Dermis blood vessel endothelial cell (primary cell): ENCODE measurements at places on chromosomes 5 and 9.

- no peak for DNase-seq
Observed at GRCh38 chr5:115817386-115817785, 927 bp upstream of the CDO1 start.

- no peak for DNase-seq
Observed at GRCh38 chr9:35515766-35516165, 25.9 kb downstream of the RUSC2 start.

- DNase-seq, result peak; percentile 94
Observed at GRCh38 chr5:672329-673160, 20.6 kb downstream of the TPPP start.

DNA sequence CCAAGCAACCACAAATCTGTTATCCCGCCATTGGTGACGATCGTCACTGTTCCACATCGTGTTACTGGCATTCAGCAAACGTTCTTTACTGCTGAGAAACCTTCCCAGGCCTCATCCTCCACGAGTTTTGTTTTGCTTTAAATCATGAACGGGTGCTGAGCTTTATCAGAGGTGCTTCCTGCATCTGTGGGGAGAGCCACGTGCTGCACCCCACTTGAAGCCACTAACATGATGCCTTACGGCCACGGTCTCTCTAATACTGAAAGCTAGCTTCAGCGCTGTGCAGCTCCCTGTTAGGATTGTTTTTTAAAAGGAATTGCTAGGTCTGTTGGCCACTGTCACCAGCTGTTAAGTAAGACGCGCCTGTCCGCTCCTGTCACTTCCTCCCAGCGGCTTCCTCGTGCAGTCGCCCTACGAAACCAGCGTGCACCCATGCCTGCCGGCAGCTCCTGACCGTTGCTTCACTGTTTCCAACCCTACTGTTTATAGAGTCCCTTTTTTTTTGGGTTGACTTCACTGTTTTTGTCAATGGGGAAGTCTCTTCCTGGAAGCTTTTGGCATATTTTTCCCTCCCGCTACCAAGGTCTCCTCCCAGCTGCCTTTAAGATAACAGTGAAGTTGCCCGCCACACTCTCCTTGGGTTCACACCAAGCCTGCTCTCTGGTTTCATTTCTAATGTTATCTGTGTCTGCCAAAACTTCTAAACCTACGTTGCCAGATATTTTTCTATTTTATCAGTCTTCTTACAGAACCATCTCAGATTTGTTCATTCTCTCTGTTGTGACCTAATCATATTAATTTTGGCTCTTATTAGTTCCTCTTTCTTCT lies 20.3 kb downstream of the LPCAT1 start:
- DNase-seq, result no peak

- no peak for DNase-seq
Observed at GRCh38 chr9:129637102-129637501, 4.8 kb downstream of the ASB6 start.

GRCh38 chr9:76162751-76163500 lies 231.3 kb downstream of the RFK start:
- DNase-seq, result no peak

DNA sequence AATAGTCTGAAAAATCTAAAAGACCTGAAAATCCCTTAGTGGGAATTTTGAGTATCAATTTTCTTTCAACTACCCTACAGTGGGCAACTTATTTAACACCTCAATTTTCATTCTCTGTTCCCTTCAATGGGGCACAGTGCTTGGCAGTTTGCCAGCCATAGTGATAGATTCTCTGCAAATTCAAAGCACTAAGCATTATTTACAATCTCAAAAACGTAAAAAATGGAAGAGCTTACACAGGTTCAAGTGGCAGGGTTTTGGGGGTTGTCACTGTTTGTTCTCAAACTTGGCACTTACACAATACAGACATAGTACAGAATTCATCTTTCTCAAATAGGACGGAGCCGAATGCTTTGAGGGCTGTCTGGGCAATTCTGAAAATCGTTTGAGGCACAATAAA lies 515.0 kb downstream of the EFNA5 start:
- DNase-seq, result no peak

GRCh38 chr9:85511746-85512145 lies 230.0 kb downstream of the AGTPBP1 start:
- no peak for DNase-seq

DNA sequence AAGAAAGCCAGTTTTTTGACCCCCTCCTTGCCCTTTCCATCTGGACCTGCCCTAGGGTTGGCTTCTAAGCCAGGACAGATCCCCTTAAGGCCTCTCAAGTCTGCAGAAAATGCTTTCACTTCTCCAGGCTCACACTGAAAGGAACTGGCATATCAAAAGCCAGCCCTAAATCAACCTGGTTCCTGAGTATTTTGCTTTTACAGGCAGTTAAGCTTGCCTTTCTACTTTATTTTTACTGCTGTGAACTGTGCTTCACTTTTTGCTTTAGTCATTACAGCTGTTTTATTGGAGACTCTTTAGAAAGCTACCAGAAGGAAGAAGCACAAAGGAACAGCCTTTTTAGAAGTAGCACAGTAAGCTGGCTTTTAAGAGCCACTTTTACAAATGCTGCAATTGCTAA lies 5.0 kb downstream of the TARS1 start:
- DNase-seq, result no peak

DNA sequence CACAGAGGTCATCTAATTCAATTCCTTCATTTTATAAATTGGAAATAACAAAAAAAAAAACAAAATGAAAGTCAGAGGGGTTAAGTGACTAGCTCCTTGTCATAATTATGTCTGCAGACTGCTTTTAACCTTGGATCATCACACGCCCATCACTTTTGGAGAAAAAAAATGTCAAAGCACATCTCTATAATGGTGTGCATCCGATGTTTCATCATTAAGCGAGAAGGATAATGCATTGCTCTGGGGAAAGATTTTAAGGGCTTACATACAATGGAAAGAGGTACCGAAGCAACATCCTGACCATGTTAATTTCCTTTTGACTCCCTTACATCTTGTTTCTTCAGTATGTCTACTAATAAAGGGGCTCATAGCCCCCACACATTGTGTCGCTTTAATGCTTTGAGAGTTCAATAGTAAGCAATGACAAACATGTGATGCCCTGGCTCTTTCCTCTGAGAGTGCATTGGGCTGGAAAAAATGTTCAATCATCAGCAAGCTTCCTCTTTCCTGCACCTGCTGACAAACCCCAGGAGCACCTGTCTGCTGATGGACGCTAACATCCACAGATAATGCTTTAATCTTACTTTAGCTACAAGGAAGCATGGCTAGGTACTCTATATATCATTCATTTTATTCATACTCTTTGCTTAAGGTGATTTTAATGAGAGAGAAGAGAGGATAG lies 242.2 kb downstream of the SMARCA2 start:
- no peak for DNase-seq

DNA sequence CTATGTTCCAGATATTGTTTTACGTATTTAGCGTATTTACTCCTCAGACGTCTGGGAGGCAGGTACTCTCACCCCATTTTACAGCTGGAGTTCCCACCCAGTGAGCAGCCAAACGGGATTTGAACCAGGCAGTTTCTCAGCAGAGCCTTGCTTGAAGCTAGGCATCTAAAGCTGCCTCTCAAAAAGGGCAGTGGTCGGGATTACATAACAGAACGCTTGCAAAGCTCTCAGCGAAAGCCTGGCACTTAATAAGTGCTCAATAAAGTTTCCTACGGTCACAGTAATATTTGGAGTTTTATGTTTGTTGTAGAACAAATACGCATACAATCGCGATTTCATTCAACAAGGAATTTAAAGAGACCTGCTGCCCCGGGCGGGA lies 286 bp upstream of the BSPRY start:
- no peak for DNase-seq

GRCh38 chr9:125434986-125435775 lies 173.6 kb downstream of the GAPVD1 start:
- no peak for DNase-seq

DNA sequence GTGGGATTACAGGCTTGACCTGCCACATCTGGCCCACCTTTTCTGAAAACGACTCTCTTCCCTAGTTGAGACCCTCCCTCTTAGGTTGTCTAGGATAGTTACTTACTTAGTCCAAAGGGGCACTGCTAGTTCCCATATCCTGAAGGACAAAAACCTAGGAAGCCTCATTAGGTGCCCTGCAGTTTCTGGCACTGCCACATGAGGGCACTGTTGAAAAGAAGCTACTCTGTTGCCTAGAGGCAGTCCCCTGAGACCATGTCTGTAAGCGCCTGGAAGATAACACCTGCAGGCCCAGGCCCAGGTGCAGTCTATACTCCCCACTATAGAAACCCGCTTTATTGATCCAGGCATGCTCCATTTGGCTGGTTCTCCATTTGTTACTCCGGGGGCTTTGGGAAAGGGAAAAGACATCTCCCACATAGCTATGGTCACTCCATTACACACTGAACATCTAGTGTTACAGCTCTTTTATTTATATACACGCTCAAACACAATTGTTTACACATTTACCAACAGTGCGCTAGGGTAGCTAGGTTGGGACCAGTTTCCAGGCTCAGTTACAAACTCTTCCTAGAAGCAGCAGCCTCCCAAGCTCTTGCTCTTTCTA lies 73.4 kb upstream of the PPARGC1B start:
- DNase-seq, result peak; percentile 33

DNA sequence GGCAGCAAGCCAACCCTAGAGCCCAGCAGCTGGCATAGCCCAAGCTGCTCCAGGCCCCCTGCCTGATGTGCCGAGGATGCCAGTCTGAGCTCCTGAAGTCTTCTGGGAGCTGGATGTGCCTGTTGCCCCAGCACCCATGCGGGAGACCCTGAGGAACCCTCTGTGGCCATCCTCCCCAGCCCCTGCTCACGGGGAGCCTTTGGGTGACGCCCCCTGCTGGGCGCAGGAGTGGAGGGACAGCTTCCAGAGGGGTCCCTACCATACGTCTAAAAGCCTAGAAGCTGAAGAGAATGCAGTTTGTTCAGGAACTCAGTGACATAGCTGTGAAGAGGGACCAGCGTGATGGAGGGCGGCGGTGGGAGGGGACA lies 33.1 kb upstream of the MVB12B start:
- peak; percentile 13 for DNase-seq

GRCh38 chr9:83336706-83337105 lies 201.5 kb downstream of the FRMD3 start:
- DNase-seq, result no peak

GRCh38 chr5:159227452-159227851 lies 18.1 kb upstream of the RNF145 start:
- DNase-seq, result no peak

DNA sequence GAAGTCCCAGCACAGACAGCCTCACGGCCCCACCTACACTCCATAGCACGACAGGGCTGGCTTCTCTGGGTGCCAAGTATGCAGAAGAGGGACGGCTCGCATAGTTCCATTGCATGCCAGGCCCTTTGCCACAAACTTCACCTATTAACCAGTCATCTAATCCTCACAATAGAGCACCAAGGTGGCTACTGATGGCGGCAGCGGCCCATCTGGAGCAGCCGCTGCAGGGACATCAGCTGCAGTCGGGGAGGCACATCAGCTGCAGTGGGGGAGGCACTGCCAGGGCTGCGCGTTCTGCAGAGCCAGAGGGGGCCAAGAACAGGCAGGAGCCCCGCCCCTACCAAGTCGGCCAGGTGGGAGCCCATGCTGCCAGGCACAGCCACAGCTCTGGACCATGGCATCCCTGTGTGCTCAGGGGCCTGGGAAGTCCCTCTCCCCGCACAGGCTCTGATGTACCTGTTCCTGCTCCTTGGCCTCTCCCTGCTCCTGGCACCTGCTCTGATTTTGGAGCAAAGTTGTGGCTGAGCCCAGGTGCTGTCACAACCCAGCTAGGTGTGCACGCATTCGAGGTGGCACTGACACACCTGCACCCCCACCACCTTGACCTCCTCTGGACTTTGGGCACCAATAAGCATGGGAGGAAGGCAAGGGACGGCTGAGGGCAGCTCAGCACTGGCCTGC lies 61.5 kb upstream of the SYNPO start:
- DNase-seq, result no peak

DNA sequence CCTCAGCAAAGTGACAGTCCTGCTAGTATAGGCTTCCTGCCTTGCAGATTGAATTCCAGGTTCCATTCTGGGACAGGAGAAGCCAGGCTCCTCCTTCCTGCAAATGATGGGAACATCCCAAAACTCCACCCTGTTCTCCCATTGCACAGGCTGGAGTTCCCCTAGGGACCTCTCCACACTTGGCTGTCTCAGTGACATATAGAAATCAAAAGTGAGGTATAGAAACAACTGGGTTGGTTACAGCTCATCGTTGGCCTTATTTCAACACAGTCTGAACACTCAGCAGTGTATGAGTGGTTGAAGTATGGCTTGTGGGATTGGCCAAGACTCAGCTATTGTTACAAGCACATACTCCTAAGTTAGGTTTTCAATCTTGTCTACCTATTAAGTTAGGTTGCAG lies 157.8 kb upstream of the FTMT start:
- DNase-seq, result no peak

DNA sequence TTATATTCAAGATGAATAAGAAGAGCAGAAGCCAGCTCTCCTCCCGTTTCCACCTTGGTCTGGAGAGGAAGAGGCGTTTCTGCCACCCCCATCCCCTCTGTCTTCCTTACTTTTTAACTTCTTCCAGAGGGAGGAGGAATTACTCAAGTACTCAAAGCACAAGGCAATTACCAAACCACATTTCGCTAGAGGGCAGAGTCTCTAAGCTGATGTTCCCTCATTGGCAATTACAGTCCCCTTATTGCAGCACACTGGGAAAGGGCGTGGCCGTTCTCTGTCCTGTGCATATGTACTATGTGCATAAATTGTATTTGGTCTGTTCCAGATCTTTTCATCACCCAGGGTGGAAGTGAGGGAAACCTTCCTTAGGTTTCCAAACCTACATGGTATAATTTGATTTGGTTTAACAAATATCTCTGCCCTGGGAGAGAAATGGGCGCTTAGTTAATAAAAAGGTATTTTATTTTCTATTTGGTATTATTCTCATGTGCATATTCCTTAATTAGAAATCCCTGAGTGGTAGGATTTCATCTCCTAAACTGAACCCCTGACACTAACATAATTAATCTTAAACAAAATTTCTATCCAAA lies 29.8 kb upstream of the ALDOB start:
- DNase-seq, result peak; percentile 58

- no peak for DNase-seq
Observed at GRCh38 chr5:169331292-169331852, 30.4 kb upstream of the SLIT3 start.

GRCh38 chr9:105662184-105663104 lies at the start of gene TAL2:
TSS of gene TAL2 (plus strand) at chr9:105662457. CDS start at chr9:105662497, 40 bp downstream.
- no peak for DNase-seq

- no peak for DNase-seq
Observed at GRCh38 chr5:93358176-93358575, 222.8 kb downstream of the NR2F1-AS1 start.

- no peak for DNase-seq
Observed at GRCh38 chr9:131036529-131037334, 27.8 kb downstream of the LAMC3 start.

DNA sequence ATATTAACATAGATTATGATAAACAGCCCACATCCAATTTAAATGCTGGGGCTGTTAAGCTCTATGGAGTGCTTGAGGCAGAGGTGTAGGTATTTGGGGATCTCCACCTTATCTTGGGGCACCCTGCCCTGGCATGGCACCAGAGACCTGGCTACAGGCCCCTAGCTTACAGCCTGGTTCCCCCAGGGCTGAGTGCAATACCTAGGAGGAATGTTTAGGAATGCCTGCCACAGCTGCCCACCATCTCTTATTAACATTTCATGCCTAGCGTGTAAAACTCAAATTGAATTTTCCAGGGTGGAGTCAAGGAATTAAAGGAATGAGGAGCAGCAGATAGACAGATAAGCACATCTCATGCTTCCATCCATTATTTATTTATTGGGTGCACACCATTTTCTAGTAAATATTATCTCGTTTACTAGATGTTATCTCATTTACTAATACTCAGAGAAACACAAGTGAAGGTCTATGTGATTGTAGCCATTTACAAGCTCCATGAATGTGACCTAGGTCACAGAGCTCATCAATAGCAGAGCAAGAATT lies 55.6 kb upstream of the TNFSF8 start:
- DNase-seq, result no peak
